ENCODE measurements at places on chromosomes 4 and X.

DNA sequence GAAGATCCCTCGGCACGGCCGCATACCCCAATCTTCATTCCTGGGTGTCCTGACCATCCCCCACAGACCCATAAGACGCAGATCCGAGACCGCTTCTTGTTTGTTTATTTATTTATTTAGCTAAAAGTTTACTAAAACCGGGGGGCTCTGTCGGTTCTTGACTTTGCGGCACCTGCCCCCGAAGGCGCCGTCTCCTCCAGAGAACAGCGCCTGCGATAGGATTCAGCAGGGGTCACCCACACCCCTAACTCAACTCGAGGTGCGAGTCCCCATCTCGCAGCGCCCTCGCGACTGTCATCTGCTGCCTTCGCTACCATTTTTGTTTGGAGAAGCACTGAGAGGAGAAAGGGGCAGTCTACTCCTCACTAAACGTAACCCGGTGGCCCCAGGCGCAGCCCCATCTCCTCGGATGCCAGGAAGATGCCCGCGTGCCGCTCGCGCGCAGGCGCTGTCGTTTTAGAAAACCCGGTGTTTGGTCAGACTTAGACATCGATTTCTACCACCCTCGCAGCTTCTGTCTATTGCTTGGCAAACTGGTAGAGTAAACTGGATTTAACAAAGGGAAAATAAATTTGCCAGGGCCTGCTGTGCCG is 18.9 kb upstream of the GPR101 start:
- peak; percentile 23 for DNase-seq

DNA sequence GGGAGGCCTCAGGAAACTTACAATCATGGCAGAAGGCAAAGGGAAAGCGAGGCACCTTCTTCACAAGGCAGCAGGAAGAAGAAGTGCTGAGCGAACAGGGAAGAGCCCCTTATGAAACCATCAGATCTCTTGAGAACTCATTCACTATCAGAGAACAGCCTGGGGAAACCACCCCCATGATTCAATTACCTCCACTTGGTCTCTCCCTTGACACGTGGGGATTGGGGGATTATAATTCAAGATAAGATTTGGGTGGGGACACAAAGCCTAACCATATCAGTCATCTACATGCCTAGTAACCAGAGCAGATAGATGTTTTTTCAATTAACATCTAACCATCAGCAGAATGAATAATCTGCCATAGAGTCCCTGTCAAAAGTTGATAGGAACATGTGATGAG is 30.4 kb downstream of the FAM13A start:
- DNase-seq, result no peak

DNA sequence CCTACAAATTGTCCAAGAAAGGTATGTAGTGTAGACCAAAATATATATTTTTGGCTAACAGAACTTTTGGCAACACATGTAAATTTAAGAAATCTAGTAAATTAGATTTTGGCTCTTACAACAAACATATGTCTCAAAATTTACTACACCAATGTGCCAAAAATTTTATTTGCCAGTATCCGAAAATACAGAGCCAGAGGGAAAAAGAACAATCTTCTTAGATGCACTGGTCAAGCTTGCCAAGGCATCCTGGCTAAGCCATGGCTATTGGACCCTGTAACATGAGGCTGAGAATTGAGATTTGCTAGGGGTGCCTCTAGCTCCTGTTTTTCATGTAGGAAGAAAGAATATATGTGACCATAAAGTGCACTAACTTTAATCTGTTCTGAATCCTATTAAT is 91.8 kb downstream of the GABRG1 start:
- no peak for DNase-seq

DNA sequence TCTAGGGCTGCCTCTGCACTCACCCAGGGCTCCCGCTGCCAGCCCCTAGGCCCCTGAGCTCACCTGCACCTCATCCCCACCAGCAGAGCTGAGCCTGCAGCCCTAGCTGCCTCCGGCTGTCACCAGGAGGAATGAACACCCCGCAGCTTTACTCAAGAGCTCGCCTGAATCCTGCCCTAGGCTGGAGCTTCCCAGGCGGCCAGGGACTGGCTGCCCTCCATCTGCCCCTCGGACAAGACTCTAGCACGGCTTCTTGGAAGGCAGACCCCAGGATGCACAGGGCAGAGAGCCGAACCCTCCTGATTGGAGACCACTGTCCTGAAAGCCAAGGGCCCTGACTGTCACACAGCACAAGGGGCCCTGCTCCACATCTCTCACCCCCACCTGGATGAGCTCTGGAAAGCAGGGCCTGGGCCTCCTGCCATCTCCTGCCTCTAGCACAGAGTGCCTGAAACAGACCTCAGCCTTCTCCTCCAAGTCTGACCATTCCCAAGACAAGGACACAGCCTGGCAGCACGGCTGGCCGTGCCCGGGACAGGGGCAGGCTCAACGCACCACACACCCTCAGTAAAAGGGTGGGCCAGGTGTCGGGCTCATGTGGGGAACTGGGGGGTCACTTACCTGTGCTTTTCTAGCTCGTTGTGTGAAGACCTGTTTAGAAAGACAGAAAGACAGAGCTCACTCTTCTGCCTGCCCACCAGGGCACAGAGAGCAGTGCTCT is 4.4 kb downstream of the MXD4 start:
- DNase-seq, result no peak

DNA sequence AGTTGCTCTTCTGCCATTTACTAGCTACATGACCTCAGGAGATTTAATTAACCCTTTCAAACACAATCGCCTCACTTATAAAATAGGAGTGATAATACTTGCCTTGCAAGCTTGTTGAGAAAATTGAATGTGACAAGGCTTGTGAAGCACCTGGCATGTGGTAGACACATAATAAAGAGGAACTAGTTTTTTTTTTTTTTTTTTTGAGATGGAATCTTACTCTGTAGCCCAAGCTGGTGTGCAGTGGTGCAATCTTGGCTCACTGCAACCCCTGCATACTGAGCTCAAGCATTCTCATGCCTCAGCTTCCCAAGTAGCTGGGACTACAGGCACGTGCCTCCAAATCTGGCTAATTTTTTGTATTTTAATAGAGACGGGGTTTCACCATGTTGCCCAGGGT is 73.7 kb upstream of the STIM2 start:
- DNase-seq, result no peak

DNA sequence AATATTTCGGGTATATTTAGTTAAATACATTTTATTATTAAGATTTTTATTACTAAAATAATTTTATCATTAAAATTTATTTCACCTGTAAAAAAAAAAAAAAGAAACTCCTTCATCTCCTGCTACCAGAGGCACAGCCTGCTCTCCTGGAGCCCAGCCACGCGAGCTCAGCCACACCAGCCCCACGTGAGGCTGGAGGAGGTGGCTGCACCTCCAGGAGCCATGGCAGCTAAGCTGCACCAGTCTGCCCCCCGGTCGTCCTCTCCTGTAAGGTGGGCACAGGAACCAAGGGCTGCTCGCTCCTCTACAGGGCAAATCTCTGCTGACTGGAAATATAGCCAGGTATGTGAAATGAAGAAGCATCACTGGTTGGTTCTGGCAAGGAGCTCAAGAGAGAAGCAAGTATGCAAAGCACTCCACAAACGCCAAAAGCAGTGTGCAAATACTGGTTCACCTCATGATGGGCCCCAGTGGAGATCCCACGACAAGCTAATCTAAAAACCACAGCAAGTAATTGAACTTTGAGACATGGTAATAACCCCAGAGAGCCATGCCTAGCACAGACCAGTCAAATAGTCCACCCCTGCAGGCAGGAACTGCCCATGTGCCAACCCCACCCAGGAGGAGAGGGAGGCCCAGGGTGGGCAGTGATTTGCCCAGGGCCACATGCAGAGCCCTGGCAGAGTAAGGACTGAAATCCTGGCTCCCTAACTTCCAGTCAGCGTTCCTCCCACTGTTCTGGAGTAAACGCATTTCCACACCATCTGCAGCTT is 90.1 kb downstream of the WFS1 start:
- DNase-seq, result no peak

All from NCI-H1436 (cell line).